ENCODE measurements at places on chromosomes 1 and 21.

DNA sequence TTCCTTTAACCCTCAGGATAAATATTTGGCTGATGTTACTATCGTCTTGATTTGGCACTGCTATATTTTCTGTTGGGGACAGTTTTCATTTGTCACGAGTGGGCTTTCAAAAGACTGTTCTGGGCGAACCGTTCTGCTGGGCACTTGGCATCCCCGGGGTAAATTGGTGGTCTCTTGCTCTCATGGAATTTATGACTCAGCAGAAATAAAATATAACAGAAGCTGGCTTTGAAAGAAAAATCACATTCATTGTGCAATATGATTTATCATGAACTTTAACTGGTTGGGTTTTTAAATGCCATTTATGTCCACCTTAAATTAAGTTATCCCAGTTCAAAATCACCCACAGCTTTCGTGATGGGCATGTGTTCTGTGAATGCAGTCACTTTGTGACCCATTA lies 147.3 kb downstream of the KAZN start:
- DNase-seq: no peak

DNA sequence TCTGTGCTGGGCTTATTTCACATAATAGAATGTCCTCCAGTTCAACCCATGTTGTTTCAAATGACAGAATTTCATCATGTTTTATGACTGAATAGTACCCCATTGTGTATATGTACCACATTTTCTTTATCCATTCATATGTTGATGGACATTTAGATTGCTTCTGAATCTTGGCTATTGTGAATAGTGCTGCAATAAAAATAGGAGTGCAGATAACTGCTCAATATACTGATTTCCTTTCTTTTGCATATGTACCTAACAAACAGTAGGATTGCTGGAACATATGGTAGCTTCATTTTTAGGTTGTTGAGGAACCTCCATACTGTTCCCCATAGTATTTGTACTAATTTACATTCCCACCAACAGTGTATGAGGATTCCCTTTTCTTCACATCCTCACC lies 491.1 kb downstream of the BRINP3 start:
- no peak for DNase-seq

GRCh38 chr1:115840605-115841460 lies at the start of gene NHLH2:
TSS of gene NHLH2 (minus strand) at chr1:115841126. CDS start at chr1:115838372, 2,754 bp downstream.
- DNase-seq: no peak

DNA sequence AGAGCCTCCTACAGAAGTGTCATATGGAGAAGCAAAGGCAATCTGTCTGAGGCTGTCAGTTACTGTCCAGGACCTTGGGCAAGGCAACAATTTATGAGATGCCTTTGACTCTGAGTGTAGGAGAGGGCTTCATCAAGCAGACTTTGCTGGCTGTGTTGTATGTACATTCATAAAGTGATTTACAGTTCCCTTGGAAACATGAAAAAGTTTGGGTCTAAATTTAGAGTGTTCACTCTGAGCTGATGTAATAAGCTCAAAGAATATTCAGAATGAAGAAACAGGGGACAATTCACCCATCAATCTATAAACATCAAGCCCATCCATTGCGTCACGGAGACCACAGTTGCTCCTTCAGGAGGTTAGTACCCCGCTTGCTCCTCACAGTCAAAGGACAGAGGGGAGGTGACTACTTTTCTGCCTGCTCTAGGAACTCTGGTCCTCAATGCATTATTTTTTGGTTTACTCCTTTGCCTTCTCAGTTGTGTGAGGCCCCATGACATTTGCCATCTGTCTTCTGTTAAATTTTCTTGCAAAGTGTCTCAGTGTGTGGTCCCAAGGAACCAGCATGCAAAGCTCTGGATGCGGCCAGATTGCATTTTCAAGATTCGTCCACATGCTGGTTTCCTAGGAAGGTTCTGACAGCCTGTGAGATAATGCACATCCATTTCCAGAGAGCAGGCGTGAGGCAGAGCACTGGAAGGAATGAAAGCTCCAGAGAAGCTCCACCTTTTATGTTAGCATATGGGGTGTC lies 241.1 kb upstream of the KIAA0040 start:
- DNase-seq: no peak

DNA sequence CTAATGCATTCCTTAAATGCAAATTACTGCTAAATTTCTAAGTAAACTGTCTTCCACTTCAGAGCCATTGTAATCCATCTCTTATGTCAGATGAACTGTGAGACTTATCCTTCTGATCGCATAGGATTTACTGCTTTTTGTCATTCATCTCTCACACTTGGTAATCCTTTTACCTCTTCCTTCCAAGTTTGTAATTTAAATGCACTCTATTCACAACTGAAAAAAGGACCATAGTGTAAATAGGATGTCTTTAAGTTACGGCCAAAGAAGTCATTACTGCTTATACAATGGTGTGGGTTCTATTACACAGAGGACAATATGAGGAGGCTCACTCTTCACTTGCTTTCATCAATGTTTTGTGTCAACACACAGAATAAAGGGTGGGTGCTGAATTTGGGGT lies 393.3 kb downstream of the PTBP2 start:
- no peak for DNase-seq

DNA sequence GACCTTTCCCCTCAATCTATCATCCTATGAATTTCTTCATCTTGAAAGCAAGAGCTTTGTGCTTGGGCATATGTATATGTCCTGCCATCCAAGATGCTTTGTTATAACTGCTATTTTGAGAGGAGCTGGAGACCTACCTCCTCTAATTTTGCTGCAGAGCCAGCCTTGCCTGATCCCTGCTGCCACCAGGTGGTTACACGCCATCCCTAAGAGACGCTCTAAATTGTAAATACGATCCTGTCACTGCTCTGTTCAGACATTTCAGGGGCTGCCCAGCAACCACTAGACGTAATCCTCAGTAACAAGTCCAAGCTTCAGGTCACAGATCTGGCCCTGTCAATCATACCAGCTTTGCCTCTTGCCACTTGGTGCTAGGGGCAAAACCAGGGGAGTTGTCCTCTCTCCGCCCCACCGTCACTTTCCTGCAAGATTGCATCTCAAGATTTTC lies 32.9 kb downstream of the GPA33 start:
- DNase-seq: no peak

- no peak for DNase-seq
Observed at GRCh38 chr21:42568376-42568775, 54.7 kb downstream of the SLC37A1 start.

DNA sequence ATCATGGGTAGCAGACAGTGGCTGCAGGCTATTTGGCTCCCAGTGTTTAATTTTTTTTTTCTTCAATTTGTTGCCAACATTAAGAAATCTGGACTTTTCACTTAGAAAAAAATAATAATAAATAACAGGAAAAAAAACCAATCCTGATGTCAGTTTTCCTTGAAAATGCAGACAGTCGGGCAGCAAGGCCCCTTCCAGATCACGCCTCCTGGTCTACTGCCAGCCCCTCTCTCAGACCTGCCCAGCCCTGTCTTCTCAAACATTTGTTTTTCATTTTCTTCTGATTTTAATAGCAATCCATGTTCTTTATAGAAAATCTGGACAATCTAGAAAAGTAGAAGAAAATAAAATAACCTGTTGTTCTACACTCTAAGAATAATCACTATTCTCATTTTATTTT lies 15.5 kb downstream of the IFNGR2 start:
- DNase-seq: no peak

DNA sequence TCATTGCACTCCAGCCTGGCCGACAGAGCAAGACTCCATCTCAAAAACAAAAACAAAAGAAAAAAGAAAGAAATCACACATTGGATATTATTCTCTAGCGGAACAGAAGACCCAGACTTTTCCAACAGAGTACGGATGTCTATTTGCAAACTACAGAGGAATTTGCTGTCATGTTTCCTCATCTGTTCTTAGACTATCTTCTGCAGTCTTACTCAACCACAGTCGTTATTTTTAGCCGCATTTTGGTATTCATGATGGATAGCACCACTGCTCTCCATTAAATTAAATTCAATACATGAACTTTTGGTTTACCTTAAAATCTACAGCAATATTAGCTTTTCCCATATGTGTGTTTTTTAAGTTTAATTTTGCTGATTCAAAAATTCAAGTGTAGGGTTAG lies 14.2 kb upstream of the HEATR1 start:
- DNase-seq: no peak

GRCh38 chr1:211420845-211421454 lies 71.0 kb downstream of the RD3 start:
- no peak for DNase-seq

DNA sequence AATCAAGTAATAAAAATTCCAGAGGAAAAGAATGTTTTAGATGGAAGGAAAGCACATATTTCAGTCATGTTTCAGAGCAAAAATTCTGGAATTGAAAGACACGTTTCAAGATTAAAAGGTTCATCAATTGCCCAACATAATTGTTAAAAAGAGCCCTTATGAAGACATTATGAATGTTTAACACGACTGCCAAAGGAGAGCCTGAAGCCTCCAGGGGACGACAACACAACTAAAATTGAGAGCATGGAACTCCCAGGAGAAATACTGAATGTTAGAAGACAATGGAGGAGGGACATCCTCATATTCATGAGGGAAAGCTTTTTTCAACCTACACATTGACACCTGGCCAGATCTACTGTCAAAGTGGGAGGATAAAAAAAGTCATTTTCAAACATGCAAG lies 16.0 kb downstream of the OR2T11 start:
- DNase-seq: no peak

DNA sequence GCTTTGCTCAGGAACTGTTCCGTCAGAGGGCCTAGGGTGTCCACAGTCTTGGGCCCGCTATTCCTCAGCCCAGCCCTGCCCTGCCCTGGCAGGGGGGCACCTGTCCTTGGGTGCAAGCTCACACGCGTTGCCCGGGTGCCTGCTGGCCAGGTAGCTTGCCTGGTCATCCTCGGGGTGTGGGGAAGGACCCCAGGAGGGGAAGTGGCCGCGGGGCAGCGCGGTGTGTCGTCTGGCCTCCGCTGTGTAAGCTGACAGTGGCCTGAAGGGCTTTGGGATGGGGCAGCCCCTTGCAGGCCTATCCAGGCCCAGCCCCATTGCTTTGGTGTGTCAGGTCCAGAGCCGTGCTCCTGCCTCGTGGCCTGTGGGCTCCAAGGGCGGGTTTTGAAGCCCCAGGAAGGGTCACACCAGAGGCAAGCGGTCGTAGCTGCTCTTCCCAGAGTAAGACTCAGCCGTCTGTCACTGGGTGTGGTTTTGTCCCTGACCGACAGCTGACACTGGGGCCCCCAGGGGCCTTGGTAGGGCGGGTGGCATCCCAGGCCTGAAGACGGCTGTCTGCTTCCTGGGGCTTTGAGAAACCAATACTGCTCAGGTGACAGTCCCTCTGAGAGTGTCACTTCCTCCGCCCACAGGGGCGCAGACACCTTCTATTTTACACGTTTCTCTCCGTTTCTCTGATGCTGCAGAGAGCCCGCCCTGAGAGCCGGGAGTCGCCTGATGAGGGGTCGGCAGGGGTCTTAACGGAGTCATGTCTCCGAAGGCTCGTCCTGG lies 72.1 kb downstream of the SKI start:
- DNase-seq: peak; percentile 67

- no peak for DNase-seq
Observed at GRCh38 chr1:169594391-169594790, 8.1 kb upstream of the F5 start.

- DNase-seq: no peak
Observed at GRCh38 chr1:46199233-46199749, 1.1 kb upstream of the POMGNT1 start.

DNA sequence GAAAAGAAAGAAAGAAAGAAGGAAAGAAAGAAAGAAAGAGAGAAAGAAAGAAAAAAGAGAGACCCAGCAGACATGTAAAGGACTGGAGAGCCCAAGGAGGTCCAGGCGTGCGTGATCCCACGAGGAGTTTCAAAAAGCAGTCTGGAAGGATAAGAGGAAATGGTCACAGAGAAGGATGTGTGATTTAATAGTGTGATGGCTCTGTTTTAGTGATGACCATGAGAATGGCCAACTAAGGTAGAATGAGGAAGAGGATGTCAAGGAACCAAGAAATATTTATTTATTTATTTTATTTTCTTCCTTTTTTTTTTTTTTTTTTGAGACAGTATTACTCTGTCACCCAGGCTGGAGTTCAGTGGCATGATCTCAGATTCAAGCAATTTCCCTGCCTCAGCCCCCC lies 25.5 kb downstream of the PTGS2 start:
- DNase-seq: no peak

DNA sequence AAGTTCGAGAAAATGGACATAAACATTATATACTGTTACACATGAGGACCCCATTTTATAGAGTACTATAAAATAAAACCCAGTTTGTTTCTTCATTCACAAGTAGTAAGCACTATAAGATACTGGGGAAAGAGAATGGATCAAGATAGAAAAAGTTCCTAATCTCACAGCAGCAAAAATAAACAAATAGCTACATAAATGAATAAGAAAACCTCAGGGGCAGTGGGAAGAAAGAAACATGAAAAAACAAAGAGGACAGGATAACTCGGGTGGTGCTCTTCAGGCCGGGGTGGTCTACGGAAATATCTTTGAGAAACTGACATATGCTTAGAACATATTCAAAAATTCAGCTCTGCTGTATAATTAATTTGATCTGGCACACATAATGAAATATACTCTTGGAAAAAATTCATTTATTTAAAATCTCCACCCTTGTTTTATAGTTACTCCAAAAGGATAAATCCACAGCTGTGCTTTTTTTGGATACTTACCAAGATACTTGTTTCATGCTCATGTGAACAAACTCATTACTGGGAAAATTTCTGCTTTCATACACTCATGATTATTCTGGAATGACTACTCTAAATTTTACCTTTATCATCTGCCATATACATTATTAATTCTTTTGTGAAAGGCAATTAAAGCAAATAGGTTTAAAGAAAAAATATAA lies 20.0 kb downstream of the CEP170 start:
- DNase-seq: no peak

DNA sequence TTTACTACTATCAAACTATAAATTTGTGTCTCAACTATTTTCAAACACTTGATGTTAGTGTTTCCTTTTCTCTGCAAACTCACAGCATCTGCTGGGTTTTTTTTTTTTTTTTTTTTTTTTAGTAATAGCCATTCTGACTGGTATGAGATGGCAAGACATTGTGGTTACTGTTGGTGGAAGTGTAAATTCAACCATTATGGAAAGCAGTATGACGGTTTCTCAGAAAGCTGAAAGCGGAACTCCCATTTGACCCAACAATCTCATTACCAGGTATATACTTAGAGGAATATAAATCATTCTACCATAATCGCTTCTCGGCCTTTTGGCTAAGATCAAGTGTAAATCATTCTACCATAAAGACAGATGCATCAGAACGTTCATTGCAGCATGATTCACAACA lies 608.3 kb upstream of the ZP4 start:
- DNase-seq: no peak

DNA sequence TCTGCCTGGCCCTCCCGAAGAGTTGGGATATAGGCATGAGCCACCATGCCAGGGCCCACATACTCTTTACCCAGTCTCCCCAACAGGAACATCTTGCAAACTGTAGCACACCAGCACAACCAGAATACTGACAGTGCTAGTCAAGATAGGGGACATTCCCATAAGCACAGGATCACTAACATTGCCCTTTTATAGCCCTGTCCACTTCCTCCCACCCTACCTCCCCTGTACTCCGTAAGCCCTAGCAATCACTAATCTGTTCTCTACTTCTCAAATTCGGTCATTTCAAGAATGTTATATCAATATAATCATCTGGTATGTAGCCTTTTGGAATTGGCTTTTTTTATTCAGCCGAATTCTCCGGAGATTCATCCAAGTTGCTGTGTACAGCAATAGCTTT lies 5.9 kb downstream of the SDHB start:
- no peak for DNase-seq
